T-helper 1 cell (primary cell): ENCODE measurements at places on chromosomes 4 and X.

DNA sequence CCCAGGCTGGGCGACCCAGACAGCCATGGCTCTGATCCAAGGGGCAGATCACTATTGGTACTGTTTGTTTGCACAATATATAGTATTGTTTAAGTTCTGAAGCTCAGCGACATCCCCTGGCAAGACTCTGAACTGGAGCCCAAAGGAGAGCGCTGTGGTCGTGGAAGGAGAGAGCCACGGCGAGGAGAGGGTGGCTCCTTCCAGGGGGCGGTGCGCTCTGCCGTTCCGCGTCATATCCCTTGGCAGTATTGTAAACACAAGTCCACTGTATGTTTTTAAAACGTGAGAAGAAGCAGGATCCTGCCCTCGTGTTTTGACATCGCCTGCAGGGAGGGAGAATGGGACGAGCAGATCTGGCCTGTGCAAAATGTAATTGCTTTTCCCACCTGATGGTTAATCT is 185.5 kb downstream of the RAB28 start:
- no peak for DNase-seq

DNA sequence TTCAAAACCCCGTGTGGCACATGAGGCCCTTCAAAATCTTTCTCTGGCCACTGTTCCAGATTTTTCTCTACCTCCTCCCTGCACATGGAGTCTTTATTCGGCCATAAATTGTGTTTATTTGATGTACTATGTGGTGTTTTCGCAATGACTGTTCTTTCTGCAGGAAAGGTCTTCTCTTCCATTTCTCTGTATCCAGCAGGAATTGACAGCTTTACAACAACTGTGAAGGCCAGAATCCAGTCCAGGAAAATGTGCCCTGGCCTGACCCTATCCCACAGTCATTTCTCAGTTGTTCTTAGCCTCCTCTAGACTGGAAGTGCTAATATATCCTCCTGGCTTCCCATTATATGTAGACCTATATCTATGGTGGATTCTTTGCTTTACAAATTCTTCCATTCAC is 191.4 kb downstream of the COL25A1 start:
- no peak for DNase-seq

- DNase-seq, result no peak
Measured at GRCh38 chr4:12979797-12980196, 504.3 kb downstream of the RAB28 start.

- no peak for DNase-seq
Measured at GRCh38 chr4:124152132-124152531, 560.4 kb downstream of the ANKRD50 start.

DNA sequence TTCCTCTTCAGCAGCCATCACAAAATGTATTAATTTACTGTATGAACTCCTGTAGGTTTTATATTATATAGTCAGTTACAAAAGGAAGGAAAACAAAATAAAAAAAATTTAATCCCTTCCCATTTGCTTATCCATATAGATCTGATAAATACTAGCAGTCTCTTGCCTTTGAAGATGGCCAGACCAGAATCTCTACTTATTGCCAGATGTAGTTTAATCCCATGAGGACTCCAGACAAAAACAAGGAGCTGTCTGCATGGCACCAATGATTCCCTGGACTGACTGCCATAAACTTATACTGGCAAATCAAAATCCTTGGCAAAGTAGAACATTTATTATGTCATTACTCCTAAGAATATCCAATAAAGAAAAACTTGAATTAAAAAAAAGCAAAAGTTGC is 223.3 kb upstream of the MAB21L2 start:
- no peak for DNase-seq

GRCh38 chr4:47930971-47931804 is 16.8 kb upstream of the NFXL1 start:
- no peak for DNase-seq

- no peak for DNase-seq
Measured at GRCh38 chr4:65865489-65865888, 195.2 kb upstream of the EPHA5 start.

DNA sequence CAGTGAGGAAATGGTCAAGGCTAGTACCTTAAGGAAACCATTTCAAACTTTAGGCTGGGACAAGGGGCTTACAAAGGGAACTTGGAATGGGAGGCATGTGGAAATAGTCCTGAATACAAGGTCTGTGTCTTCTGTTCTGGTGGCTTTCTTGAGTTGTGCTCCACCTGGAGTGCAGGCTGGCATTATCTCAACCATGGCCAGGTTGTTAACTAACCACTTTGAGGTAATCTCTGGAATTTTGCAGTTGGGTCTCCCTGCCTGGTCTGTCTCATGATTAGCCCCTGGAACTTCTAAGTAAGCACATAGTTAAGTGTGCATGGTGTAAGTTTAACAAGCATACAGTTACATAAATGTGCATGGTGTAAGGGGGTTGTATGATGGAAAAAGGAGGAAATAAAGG is 77.5 kb downstream of the PCDH18 start:
- no peak for DNase-seq

DNA sequence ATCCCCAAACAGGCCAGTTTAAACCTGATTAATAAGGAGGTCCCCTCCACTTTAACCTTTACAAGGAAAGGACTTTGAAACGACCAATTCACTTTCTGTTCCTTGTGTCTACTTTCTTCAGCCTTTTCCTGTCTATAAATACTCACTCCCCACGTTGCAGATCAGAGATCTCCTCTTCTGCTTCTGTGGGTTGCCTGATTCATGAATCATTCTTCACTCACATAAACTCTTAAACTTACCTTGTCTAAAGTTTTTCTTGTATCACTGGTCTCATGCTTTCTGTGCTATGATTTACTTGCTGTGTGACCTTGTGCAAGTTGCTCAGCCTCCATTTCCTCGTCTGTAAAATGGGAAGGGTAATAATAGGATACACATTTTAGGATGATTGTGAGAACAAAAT is 236.1 kb downstream of the QDPR start:
- no peak for DNase-seq

DNA sequence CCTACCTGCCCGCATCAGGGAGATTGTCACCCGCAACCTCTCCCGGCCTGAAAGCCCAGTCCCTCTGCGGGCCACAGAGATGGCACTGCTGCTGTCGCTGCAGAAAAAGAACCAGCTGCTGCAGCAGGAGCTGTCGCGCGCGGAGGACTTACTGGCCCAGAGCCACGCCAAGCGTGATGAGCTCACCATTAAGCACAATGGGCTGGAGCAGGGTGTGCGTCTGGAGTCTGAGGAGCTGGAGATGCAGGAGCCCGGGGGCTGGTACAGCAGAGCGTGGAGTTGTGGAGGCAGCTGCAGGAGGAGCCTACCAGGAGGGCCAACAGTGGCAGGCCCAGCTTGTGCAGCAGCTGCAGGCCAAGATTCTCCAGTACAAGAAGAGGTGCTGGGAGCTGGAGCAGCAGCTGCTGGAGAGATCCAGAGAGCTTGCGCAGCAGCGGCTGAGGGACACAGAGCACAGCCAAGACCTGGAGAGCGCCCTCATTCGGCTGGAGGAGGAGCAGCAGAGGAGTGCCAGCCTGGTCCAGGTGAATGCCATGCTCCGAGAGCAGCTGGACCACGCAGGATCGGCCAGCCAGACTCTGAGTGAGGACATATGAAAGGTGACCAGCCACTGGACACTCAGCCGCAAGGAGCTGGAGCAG is 11.3 kb downstream of the SMIM10L2A start:
- DNase-seq, result no peak

GRCh38 chr4:187965726-187966125 is 29.8 kb upstream of the ZFP42 start:
- no peak for DNase-seq

DNA sequence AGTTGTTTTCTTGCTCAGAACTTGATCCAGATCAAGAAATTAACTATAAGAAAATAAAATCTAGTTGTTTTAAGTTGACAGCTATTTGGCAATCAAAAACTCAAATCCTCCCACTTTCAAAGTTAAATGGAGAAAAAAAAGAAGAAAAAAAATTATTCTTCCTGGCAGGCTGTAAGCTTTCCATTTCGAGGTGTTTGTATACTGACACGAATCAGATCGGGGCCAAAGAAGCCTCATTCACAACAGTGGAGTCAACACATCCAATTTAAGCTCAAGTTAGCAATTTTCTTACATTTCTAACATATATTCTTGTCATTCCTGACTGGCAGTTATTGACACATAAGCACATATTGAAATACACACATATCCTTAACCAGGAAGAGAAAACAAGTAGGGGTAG is 119.4 kb downstream of the UNC5C start:
- DNase-seq, result no peak
